ENCODE measurements at places on chromosomes 3 and 15.
A peak's percentile ranks its signal among the peaks of the same experiment; 100 is the strongest.

DNA sequence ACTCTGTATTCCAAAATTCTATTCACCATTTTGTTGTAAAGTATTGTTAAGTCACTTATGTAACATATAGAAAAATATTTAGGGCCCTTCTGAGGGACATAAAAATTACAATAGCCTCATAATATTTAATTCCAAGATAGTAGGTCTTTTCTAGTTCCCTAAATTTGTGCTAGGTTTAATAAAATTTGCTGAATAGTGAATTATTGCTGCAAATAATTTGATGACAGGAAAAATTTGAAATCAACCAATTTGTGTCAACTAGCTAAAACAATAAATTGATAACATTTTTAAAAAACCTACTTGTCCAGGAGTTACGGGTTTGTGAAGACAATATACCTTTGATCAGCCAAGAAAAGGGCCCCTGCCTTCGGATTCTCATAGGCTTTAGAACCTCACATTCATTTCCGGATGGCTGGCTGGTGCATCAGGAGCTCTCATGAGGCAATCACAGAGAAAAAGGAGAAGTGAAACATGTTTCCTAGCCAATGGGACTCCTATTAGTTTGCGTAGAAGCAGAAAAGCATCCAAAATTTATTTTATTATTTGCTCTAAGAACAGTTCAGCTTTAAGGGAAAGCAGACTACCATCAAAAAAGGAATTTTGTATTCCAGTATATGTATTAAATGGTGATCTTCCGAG, 177.2 kb downstream of the LRRC3B start:
- no peak for DNase-seq

DNA sequence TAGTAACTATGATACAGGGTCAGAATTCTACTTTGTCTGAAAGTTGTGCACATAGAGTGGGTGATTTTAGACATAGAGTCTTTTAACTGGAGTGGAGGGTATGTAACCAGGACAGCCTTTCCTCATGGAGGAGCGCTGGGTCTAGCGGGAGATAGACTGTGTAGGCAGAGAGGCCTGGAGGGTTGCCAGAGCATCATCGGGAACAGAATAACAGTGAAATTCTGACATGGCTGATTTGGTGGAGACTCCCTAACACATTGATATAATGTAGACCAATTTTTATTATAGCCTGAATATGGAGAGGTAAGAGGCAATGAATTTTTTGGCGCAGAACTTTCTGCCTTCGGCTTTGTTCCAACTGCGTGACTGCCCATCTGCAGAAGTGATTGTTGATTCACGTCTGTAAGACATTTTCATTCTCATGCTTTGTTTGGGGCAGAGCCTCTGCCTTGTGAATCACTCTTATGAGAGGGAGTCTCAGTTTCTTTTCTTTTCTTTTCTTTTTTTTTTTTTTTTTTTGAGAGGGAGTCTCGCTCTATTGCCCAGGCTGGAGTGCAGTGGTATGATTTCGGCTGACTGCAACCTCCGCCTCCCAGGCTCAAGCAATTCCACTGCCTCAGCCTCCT, 16.0 kb downstream of the LPP start:
- DNase-seq: no peak

DNA sequence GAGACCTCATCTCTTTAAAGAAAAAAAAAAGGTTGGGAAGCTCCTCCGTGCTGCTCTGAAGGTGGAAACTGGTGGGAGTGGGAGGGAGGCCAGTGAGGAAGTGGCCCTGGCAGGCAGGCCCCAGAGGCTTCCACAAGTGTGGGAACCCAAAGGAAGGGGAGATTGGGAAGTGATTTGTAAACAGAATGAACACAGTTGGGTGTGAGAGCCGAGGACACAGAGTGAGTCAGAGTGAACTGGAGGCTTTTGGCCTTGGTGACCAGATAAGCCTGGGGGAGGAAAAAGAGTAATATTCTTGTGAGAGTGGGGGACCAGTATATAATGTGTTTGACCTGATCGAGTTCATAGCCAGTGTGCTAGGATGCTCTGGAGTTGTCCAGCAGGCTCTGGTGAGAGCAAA, 23.0 kb downstream of the MKRN2 start:
- DNase-seq: no peak

GRCh38 chr3:60594025-60594424, 657.2 kb downstream of the FHIT start:
- DNase-seq: no peak

DNA sequence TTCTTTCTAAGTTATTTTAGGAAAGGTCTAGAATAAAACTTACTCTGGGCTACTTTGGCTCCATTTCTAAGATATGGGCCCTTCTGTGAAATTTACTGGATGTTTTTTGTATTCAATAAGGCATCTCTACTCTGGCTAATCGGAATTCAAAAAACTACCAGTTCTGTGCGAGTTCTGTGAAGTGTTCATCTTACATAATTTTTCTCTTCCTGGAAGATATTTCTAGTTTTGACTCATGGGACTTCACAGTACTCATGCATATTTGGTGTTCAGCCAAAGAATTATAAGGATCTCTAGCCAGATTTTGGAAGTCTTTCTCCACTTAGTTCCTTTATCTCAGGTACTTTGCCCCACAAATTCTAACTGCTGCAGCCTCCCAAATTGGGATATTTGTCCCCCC, 46.4 kb upstream of the MBNL1 start:
- DNase-seq: no peak

- no peak for DNase-seq
These were observed 75.5 kb downstream of the DCLK3 start for GRCh38 chr3:36688815-36689214.

DNA sequence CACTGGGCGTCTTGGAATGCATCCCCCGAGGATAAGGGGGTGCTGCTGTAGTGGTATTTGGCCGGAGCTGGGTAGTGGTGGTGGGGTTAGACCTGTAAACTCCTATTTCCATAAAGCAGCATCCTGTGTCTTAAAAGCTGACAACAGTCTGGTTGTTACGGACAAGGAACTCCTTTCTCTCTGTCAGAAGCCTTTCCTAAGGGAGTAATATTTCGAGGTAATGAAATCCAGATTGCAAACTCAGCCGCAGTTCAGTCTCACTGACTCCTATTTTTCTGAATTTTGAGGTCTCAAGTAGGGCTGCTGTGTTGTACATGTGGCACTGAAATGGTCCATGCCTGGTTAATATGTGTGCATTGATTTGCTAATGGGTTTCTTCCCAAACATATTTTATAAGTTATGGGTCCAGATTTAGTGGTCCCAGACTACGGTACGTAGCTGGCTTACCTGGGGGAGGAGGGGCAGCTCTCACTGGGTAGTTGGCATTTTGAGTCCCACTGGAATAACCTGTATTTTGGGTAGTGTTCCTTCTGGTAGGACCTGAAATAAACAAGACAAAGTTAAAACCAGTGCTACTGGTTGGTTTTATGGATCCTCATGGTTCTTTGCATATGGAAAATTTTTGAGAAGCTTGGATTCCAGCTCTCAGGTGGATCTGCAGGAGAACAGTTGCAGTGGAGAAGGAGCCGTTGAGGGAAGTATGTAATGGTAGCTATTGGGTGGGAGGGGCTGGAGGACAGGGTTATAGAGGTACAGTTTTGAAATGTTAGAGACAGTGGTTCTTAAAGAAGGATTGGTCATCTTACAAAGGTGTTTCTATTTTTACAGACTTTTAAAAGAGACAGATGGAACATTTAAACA, 48.6 kb upstream of the LDHAL6B start:
- DNase-seq: peak; percentile 49

- no peak for DNase-seq
These were observed 30.7 kb downstream of the EIF4E3 start for GRCh38 chr3:71694358-71694999.

DNA sequence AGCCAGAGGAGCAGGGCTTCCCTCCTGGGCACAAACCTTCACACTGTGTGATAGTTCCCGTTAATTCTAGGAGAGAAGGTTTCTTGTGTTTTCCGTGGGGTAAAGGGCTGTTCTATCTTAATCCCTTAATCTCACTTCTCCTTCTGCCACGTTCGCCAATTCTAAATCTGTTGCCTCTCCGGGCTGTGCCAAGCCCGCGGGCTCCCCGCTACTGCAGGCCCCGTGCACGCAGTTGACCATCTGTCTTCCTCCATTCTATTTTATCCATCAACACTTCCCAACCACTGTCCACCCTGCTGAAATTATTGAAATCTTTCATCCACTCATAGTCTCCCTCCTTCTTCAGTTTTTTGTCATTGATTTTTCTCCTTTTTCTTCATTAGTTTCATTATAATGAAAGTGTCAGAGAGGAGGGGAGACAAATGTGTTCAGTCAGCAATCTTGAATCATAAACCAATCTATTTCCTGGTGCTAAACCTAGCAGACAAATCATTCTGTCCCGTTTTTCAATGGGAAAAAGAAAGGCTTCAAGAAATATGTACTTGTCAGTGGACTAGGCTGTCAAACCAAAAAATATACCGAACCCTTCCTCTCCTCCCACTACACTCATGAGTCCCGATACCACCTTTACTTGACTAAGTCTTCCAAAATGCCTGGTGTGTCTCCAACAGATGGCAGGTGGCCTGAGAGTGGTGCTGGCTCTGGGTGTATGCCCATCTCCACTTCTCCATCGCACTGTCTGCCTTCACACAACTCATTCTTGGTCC, 39.6 kb downstream of the SLCO2A1 start:
- no peak for DNase-seq

DNA sequence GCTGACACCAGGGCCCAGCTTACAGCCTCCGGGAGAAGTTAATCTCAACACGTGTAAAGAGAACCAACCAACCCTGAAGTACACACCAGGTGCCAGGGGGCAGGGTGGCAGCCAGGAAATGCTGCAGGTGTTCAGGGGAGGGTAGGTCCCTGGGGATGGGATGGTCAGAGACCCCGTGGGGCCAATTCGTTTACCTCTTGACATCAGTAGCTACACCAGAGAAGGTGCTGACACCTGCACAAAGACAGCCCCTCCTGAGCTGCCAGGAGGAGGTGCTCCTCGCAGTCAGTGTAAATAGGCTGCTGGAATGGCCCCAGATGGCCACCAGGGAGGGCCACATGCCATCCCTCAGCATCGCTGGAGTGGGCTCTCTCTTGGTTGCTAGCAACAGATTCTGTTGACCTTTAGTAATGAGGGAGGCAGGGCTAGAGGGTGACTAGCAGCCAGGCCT, 52.8 kb downstream of the CORO2B start:
- no peak for DNase-seq

DNA sequence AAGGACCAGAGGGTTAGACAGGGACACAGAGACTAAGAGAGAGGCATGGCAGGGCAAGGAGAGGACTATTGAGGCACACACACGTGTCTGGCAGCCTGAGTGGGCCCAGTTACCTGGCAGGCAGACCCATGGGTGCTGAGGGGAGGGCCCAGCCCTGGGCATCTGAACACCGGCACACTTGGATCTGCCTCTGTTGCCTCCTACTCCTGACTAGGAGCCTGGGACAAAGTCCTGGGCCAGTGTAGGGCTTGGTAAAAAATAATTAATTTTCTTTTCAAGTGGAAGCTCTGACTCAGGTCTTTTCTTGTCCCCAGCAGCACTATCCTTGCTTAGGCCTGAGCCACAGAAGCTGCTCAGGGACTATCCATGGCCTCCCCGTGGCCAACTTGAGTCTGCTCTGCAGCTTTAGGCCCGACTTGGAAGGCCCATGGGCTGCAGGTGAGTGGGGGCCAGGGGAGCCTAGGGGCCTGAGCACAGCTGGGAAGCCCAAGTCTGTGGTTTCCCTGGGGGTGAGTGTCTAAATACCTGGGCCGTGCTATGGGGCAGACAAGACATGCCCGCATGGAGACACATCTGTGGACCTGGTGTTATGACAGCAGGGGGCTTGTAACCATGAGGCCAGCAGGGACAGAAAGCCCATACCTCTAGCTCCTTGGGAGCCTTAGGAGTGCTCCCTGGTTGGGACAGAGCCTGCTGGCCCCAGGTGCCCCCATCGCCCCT, at the start of gene PTH1R:
Gene PTH1R, plus strand, starts transcription at position 316 of the 720 bp plus-strand sequence. CDS start 5,839 bp downstream, outside the sequence.
- DNase-seq: no peak

DNA sequence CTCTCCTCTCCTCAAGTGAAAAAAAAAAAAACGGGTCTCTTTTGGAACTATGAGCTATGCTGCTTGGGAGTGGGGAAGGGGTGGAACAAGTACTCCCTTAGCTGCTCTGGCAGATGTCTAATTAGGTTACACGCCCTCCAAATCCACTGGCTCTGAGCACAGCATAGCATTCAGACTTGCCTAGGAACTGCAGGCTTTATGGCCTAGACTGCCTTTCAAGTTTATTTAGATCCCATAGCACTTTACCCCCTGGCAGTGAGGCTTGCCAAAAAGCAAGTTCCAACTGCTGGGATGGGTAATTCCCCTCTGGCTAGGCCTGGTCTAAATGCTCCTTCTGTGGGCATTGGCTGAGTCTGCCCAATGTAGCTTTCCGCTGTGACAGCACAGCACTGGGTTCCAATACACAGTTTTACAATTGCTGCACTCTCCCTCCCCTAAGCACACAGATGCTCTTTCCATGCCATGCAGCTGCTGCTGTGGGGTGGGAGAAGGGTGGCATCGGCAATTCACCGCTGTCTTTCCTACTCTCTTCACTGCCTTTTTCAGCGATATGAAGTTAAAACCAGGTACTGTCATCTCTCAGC, 152.8 kb downstream of the KCNAB1 start:
- no peak for DNase-seq

DNA sequence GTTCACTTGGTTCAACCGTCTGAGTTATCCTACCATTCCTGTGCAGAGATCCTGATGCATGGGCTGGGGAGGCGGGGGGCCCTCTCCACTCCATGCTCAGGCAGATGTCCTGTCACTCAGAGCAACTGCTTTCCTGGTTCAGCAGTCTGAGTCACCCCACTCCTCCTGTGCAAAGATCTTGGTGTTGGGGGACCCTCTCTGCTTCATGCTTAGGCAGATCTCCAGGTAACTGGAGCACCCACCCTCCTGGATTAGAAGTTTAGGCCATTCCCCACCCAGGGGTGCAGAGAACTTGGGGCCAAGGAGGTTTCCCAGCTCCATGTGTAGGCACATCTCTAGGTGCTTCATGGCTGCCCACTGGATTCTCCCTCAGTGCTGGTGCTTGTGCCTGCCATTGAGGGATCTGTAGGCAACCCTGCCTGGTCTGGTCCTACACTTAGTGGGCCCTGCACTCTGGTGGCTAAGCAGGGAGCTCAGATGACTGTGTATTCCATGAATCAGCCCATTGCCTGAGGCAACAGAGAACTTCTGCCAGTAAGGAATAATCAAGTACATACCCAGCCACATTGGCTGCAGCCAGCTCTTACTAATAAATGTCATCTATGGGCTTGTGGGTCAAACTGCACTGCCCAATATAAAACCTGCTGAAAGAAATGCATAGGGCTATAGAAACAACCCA, 465.4 kb upstream of the THBS1 start:
- no peak for DNase-seq

- no peak for DNase-seq
These were observed 62.0 kb upstream of the ST3GAL6 start for GRCh38 chr3:98701071-98701675.

GRCh38 chr15:45796433-45796832, 161.6 kb downstream of the SQOR start:
- no peak for DNase-seq

DNA sequence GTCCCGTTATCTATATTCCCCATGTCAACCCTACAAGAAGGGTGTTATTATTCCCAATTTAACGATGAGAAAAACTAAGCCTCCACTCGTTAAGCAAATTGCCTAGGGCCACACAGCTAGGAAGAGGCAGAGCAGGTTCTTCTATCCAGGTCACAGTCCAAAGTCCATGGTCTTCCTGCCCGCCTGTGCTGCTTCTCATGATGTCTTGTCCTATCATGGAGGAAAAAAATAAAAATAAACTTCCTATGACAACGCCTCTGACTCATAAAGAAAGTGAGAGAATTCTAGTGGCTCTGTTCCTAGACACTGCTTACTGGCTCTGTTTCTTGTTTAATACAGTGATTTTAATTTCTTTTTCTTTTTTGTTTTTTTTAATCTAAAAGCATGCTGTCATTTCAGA, 9.7 kb downstream of the COL8A1 start:
- DNase-seq: no peak
